Activated naive CD4-positive, alpha-beta T cell treated with anti-CD3 and anti-CD28 coated beads, Interleukin-2, amount 50 U/mL, for 16 hours (primary cell): ENCODE measurements at places on chromosomes 11 and 22.

DNA sequence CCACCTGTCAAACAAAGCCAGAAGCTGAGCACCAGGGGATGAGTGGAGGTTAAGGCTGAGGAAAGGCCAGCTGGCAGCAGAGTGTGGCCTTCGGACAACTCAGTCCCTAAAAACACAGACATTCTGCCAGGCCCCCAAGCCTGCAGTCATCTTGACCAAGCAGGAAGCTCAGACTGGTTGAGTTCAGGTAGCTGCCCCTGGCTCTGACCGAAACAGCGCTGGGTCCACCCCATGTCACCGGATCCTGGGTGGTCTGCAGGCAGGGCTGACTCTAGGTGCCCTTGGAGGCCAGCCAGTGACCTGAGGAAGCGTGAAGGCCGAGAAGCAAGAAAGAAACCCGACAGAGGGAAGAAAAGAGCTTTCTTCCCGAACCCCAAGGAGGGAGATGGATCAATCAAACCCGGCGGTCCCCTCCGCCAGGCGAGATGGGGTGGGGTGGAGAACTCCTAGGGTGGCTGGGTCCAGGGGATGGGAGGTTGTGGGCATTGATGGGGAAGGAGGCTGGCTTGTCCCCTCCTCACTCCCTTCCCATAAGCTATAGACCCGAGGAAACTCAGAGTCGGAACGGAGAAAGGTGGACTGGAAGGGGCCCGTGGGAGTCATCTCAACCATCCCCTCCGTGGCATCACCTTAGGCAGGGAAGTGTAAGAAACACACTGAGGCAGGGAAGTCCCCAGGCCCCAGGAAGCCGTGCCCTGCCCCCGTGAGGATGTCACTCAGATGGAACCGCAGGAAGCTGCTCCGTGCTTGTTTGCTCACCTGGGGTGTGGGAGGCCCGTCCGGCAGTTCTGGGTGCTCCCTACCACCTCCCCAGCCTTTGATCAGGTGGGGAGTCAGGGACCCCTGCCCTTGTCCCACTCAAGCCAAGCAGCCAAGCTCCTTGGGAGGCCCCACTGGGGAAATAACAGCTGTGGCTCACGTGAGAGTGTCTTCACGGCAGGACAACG lies 11.7 kb downstream of the CXCR5 start:
- DNase-seq: peak; percentile 69

- no peak for DNase-seq
Measured at GRCh38 chr11:12961615-12962014, 47.5 kb upstream of the RASSF10 start.

DNA sequence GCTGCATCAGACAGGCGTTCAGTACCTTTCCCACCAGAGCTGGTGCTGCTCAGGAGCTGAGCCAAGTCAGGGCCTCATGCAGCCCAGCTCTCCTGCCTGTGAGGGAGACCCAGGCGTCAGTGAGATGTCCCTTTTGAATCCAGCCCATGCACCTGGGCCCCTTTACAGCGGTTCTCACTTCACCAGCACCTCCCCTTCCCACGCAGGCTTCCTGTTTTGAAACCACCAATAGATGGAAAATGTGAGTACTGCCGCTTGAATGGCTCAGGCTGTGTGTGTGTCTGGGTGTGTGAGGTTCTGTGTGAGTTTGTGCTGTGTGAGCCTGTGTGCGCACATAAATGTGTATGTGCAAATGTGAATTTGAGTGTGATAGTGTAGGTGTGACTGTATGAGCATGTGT lies 88.4 kb downstream of the UBASH3B start:
- DNase-seq: peak; percentile 80

GRCh38 chr11:68910965-68911364 lies 7.3 kb downstream of the IGHMBP2 start:
- no peak for DNase-seq

DNA sequence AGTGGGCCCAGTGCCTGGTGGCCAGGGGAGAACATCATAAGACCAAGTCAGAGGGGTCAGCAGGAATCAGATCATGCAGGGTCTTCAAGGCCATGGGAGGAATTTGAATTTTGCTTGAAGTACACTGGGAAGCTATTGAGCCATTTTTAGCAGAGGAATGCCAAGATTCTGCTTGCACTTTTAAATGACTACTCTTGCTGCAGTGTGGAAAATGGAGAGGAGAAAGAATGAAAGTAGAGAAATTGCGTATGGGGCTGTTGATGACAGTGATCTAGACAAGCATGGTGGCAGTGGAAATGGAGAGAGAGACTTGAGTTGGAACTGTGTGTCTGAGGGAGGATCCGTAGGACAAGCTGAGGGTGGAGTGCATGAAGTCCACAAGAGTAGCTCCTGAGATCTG lies 128.1 kb downstream of the WNT7B start:
- no peak for DNase-seq

- no peak for DNase-seq
Measured at GRCh38 chr11:17579451-17579850, 32.4 kb downstream of the OTOG start.
